ENCODE measurements at places on chromosomes 4 and X.

- peak; percentile 49 for DNase-seq
Observed at GRCh38 chrX:13688958-13689740, at the start of gene RAB9A. TSS of gene RAB9A (plus strand) at chrX:13689128. CDS start at chrX:13708747, 19,619 bp downstream.

GRCh38 chr4:25123236-25123635 lies 37.0 kb downstream of the SEPSECS start:
- no peak for DNase-seq

DNA sequence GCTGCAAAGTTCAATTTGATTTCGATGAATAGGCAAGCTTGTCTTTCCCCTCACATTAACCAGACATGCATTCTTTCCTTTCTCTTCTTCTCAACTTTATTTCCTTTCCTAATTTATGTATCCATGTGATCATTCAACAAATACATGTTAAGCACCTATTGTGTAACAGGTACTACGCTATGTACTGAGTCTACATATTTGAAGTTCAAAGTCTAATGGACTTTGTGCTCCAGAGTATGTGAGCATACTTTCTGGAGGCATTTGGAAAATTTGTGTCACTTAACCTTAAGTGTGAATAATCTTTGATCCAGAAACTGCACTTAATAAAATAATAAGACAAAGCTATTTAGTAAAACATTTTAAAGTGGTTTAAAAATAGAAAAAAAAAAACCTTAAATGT lies 675.3 kb upstream of the CT83 start:
- DNase-seq, result no peak

DNA sequence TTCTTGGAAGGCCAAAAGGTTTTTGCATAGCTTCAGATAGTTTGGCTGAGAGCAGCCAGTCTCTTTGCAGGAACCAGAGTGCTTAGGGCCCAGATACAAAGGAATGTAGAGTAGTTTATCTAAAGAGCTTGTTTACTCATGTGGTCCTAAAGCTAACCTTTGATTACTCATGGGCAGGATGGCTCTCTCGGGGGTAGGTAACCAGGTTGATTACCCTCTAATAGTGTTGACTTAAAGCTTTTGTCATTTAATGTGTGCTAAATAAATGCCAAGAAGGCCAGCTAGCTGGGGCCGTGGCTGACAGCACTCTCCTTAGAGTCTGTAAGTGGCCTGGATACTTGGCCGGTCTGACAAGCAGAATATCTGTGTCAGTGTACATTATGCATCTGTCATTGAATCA lies 69.7 kb upstream of the MAGEB16 start:
- DNase-seq, result no peak

GRCh38 chr4:148831945-148832344 lies 389.7 kb upstream of the NR3C2 start:
- no peak for DNase-seq

GRCh38 chrX:150856101-150856500 lies 42.4 kb downstream of the CD99L2 start:
- no peak for DNase-seq

- no peak for DNase-seq
Observed at GRCh38 chrX:68710870-68711576, 63.6 kb downstream of the STARD8 start.

DNA sequence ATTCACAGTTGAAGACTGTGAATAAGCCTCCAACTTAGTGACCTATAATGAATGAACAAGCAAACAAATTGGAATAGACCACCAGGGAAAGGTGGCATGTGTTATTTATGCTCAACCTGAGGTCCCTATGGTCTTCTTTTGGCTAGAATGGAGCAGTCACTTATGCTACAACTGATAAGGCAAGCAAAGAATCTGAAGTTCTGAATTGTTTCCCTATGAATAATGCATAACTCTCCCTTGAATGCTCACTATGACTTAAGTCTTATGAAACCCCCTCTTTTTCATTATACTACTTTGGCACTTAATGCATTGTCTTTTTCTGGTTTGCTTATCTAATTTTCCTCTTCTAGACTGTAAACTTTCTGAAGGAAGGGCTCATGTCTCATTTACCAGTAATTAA lies 2.6 kb downstream of the GIMD1 start:
- DNase-seq, result no peak

DNA sequence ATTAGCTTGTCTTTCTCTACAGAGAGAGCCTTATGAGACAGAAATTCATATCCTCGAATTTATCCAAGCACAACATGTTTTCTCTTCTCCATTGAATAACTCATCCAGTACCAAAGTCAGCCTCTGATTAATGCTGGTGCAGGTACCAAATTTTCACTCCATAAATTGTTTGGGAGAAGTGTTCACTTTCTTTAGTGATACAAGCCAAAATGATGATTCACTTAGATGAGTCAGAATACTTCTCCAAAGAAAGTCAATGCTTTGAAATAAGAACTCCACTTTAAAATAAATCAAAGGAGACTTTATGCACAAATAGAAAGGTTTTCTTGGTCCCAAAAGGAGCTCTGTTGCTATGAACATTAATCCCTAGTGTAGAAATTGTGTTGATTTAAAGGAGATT lies 60.2 kb downstream of the MAOB start:
- no peak for DNase-seq

- DNase-seq, result no peak
Observed at GRCh38 chr4:155675709-155676429, 9.2 kb downstream of the GUCY1A1 start.

- no peak for DNase-seq
Observed at GRCh38 chr4:101115887-101116286, 231.4 kb downstream of the PPP3CA start.

GRCh38 chr4:168880811-168881595 lies 129.1 kb downstream of the CBR4 start:
- no peak for DNase-seq
